Activated T-helper 1 cell treated with anti-CD3 and anti-CD28 coated beads, Interleukin-2, amount 50 U/mL, for 16 hours (primary cell): ENCODE measurements at places on chromosomes 5 and 9.
A peak's percentile ranks its signal among the peaks of the same experiment; 100 is the strongest.

DNA sequence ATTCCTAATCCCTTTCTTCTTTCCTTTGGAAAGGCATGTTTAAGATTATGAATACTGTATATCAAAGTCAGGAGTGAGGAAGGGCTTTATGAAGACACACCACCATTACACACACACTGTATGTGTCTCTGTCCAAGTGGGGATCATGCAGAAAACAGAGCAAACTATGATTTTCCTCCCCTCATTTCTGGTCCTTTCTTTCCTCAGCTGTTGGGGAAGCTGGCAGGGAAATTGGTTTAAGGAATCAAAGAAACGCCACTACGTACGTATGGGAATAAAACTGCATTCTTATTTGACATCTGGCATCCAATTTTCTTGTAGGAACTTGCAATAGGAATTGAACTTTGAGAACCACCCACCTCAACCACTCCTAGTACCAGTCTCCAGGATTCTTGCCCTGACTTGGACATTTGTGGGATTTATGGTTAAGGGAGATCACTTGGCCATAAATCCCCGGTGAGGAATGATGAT lies 125.8 kb downstream of the PDE4D start:
- DNase-seq: no peak

DNA sequence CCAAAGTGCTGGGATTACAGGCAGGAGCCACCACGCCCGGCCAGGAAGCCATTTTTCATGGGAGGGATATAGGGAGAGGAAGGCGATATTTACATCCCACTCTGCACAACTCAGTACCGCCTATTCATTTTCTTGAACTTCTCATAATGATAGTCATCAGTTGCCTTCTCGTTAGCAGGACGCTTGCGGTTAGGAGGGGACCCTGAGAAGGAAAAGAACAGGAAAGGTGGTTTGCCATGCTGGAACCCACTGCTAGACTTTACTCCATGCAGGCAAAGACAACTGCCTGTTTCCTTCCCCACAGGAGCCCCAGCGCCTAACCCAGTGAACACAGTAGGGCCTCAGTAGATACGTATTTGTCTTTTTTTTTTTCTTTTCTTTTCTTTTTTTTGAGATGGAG lies 4.1 kb upstream of the TOR1A start:
- no peak for DNase-seq

DNA sequence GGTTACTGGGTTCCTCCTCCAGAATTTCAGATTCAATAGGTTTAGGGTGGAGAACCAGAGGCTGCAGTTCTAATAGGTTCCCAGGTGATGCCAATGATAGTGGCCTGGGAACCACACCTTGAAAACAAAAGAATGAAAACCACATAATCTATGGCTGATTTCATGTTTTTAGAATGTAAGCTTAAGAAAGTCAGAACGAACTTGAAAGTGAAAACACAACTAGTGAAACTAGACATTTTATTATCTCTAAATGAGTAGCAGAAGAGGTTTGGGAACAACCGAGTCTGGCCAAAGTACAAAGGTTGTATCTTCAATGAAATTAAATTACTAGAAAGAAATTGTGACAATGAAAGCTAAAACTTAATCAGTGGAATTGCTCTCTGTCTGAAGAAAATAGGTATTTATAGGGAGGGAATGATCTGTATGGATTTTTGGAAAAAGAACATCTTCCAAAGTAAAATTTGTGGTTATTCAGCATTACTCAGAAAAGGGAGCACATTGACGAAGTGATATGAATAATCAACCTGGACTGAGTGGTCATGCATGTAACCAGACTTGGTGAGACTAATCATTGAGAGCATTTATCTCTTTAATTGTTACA lies 24.9 kb upstream of the CEP120 start:
- DNase-seq: no peak

- DNase-seq: no peak
Measured at GRCh38 chr5:56319526-56320181, 86.5 kb upstream of the ANKRD55 start.

DNA sequence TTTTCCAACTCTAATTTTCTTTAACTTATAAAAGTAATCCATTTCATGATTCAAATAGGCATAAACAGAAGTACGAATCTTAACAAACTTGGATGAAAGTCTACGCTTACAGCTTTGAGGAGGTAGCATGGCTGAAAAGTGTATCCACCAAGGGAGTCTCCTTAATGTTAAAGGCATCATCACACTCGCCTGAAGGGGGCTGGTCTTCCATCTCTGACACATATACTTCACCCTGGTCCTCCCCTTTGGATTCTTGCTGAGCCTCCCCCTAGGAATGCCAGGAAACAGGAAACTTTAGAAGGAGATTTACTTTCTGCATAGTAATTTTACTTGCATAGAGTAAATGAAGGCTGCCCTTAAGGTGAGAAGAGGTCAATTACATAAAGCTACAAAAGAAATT lies 10.3 kb upstream of the NME5 start:
- DNase-seq: no peak

DNA sequence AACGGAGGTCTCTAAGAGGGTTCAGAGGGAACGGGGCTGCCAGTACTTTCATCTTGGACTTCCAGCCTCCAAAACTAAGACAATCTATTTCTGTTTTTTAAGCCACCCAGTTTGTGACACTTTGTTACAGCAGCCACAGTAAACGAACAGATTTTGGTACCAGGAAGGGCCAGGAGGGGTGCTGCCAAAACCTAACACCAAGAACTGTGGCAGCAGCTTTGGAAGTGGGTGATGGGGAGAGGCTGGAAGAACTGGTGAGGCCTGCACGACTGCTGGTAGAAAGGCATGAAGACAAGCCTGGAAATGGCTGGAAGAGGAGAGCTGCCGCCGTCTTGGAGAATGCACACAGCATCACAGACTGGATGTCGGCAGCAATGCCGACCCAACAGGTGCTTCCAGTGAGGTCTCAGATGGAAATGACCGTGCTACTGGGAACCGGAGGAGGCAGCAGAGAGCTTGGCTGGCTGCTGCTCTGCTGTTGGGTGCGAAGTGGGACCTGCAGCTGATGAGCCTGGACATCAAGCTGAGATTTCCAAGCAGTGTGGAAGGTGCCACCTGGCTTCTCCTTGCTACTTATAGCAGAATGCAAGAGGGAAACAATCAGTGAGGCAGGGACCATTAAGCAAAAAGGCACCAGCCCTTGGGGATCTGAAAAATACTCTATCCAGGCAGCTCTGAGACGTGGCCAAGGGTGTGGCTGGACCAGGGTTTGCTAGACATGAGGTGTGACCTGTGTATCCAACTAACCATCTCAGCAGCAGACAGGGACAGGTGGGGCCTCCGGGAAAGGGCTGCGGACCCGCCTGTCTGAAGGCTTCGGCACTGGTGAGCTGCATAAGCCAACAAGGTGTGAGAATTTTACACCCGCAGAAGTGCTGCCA lies 4.7 kb upstream of the TMEM210 start:
- no peak for DNase-seq

DNA sequence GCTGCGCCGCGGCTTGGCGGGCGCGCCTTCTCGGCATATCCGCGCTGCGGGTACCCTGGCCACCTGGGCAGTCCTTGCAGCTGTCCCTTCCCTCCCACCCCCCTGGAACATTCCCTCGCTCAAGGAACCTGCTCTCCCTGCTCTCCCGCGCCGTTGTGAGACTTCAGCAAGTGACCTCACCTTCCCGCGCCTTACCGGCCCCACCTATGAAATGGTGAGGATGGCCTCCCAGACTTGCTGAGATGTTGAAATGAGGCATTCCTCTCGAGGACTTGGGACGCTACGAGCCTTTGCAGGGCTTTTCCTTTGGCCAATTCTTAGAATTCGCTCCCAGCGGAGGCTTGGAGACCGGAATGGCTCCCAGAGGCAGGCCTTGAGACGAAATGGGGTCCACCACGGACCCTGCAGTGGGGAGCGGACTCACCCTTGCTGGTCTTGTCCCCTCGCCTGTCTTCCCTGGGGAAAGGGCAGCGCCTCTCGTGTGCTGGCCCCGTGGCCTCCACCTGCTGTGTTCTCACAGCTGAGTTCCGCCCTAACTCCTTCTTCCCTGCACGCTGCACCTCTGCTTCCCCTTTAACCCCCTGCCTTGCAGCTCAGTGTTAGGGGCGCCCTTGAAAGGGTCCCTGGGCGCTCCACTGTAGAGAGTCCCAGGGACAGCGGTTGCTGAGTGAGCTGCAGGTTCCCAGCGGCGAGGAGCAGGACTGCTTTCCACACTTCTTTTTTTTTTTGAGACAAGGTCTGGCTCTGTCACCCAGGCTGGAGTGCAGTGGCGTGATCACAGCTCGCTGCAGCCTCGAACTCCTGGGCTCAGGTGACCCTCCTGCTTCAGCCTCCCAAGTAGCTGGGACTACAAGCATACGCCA lies 907 bp downstream of the HMCN2 start:
- no peak for DNase-seq

GRCh38 chr9:136122425-136123383 lies 4.0 kb upstream of the TMEM250 start:
- DNase-seq: peak; percentile 68

DNA sequence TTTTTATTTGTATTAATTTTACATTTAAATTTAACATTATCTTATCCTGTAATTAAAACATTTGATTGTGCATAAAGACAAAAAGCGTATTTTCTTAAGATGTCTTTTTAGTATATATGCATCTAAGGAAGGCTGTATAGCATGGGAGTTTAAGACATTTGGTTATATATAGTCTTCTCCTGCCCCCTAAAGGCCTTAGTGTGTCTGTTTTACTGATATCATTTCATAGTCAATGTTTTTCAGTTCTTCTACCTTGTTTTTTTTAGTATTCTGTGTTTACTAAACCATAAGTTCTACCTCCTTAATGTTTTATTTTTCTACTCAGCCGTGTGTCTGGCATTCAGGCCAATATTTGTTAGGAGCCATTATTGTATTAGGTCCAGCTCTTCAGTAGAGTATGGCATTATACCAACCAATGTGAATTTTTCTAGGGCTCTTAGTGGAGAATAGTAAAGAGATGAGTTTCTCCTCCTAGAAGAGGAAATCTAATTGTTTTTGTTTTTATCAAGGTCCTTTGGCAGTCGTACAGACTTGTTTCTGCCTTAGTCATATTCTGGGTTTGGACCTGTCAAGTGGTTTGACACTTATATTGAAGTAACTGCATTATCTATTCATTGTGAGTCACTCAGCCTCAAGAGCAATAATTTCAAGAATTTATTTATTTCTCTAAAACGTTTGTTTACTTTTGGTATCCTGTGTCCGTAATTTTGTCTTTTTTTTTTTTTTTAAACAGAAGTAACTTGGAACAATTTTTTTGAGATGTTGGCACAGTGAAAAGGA lies 74.8 kb downstream of the SLF1 start:
- no peak for DNase-seq

DNA sequence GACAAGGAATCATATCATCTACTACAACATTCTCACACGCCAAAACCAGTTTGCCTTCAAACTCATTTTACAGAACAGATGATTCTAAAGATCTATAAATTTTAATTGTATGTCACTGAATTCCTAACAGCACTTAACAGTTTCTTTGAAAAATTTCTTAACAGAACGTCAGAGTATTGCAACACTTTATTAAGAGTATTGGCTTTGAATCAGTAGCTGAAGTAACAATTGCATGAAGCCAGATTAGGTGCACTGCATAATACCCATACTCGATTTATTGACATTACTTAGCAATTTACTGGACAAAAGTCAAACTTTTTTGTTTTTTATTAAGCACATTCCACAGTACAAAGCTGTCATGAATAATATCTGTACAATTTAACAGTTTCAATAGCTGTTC lies 75.8 kb downstream of the SMIM23 start:
- no peak for DNase-seq

DNA sequence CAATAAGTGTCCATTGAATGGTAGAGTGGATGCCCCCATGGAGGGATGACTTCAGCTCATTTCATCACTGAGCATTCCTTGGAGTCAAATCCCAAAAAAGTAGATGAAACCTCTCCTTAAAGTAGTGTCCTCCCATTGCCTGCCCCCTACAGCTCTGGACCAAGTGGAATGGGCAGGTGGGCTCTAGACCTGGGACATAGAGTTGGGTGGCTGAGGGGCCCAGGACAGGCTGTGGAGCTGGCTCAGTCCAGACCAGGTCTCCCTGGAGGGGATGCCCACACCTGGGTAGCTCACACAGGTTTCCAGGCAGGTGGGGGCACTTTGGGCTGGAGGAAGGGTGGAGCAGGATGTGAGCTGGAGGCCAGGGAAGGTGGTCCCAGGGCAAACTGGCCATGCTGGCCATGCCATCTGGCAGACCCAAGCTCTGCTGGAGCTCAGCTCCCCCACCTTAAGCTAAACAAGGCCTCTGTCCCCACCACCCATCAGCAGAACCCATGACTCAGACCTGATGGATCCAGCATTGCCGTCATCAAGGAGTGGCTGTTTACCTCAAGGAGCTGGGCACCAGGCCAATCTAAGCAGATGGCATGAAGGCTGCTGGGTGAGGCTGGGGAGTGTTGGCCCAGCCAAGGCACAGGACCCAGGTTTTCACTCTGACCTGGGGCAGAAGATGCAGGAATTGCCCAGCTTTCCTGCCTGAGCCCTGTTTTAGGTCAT lies 6.2 kb upstream of the SPINK4 start:
- DNase-seq: no peak

GRCh38 chr5:143506836-143507552 lies 103.5 kb upstream of the NR3C1 start:
- no peak for DNase-seq

DNA sequence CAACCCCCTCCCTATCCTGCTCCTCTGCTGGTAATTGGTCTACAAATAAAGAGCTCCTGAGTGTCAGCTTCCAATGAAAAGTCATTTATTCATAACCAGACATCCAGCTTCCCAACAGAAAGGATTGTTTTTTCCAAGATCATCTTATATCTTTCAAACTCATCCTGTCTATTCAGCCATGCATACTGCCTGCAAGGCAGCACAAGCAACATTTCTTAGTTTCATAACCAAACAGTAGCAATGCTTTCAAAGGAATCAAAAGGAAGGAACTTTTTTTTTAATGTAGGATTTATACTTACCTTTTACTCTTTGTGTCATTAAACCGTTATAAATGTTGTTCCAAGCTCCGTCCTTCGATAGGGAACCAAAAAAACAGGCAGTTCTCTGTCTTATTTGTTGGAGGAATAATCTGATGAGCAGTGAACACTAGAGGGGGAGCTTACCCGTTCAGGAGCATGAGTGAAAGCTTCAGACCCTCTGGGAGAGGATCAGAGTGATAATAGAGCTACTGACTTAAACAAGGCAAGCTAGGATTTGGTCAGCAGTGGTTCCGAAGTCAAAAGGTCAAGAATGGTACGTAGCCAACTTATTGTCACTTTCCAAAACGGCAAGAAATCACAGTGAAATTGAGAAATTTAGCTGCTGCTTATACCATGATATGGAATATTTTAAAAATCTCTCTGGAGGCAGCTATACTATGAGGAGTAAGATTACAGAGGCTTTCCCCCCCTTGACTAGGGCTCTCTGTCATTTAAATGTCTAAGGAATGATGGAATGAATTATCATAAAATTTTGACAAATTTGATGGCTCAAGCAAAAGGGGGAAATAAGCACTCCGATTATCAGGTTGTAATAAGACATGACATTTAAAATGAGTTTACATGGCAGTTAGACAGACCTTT lies 892.9 kb downstream of the NR2F1-AS1 start:
- DNase-seq: no peak
